ENCODE measurements at places on chromosomes 5 and 9.

DNA sequence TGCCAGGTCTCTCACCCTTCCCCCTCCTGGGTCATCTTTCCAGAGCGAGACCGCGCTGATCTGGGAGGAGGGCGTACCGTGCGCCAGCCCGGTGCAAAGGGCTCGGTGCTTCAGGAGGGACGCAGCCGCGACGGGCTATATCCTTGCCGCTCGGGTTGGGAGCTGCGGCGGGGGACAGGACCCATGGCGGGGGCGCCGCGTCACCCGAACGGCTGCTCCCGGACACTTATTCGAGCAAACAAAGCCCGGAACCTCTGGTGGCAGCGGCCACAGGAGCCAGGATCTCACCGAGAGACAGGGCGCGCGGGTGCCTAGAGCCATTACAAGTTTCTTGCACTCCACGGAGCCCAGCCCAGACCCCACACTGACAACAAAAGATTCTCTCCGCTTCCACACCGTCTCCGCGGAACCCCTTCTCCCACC lies 1.3 kb downstream of the SEMA6A start:
- no peak for DNase-seq

DNA sequence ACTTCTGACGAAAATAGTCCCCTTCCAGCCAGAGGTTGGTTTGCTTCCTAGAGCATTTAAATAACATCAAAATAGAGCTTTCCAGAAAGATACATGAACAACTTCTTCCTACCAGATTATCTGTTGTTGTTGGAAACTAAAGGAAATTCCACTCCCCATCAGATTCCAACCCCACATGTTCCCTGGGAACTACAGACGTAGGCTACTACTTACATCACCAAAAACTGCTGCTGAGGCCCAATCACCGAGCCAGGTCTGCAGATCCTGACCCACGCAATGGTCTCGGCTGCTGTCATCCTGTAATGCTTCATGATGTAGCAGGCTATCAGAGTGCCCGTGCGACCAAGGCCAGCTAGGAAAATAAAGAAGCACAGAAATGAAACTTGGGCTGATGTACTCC lies 73.4 kb downstream of the HABP4 start:
- DNase-seq = no peak

GRCh38 chr5:180602481-180603075 lies 11.3 kb upstream of the SCGB3A1 start:
- DNase-seq = no peak

GRCh38 chr5:107876906-107877305 lies 206.2 kb upstream of the EFNA5 start:
- DNase-seq = no peak

- DNase-seq = no peak
These were observed 68.0 kb upstream of the CTSL start for GRCh38 chr9:87657893-87658292.

GRCh38 chr5:113379936-113380806 lies 54.6 kb downstream of the TSSK1B start:
- no peak for DNase-seq

- no peak for DNase-seq
These were observed 76.8 kb downstream of the ZDHHC21 start for GRCh38 chr9:14616188-14616982.

DNA sequence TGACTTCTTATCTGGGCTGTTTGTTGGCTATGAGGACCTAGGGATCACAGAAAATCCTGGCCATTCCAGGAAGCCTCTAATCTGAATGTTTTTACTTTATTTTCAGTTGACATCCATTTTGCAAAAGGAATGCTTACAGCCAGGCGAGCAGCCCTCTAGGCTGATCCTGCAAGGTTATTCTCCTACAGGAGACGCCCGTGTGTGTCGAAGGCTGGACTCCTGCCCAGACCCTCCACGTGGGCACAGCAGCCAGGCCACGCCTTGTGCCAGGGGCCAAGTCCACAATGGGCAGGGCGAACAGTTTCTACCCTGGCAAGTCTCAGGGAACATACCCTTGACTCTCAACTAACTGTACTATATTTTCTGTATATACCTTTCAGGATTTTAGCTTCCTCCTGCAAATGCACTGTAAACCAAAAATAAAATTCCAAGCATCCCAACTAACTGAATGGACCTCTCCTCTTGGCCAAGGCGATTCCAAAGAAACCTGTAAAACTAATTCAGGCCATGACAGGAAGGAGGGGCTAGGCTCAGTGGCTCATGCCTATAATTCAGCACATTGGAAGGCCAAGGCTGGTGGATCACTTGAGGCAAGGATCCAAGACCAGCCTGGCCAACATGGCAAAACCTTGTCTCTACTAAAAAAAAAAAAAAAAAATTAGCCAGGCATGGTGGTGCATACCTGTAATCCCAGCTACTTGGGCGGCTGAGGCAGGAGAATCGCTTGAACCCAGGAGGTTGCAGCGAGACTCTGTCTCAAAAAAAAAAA lies 5.7 kb downstream of the CMBL start:
- no peak for DNase-seq

DNA sequence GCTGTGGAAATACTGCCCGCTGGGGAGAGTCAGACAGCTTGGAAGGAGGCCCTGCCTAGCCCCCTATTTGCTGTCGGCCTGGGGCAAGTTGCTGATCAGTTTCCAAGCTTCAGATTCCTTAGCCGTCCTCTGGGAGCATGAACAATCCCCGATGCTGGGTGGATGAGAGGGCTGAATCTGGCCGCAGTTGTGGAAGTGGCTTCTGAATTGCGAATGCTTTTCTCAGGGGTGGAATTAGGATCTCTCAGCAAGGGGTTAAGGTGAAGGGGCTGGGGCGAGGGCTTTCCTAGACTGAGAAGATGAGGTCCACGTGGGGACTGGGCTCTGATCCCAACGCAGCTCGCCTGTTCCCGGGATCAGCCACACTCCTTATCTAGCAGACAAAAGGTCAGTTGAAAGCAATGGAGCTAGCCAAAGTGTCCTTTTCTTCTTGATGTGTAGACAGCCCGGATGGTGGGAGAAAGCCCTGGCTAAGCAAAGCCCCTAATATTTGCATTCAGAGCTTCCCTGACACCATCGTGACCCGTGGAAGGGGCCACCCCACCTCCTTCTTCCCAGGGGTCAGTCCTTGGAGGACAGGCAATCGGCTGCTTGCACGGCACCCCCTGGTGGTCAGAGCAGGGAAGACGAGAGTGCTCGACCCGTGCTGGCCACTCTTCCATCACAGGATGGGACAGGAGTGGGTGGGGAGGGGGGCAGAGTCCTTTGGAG lies 54.9 kb downstream of the COL15A1 start:
- DNase-seq = peak; percentile 51

DNA sequence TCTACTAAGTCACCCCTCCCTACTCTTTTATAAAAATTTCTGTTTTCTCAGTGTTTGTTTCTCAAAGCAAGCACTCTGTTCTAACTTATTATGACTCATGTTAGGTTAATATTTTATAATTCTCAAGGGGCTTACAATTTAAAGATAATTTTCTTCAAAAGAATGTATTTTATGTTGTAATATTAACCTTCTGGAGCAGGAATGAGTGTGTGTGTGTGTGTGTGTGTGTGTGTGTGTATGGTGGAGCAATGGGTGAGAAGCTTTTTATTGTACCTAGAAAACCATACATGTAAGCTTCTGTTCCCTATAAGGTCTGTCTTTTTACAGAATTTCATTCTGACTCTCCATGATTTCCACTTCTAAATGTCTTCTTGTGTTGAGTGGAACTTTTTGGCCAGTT lies 63.0 kb downstream of the PBX3 start:
- DNase-seq = no peak

DNA sequence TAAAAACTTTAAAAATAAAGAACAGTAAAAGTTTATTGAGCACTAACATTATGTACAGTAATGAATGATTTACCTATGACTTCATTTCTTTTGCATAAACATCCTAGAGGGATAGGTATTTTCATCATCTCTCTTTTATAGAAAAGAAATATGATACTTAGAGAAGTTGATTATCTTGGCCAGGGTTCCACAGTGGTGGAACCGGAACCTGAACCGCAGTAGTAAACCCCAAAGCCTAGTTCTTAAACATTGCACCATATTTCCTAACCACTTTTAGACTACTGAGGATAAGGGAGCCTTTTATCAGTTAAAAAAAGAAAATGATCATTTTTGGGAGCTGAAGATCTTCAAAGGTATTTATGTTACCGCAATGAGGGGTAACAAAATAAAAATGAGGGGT lies 205.7 kb upstream of the SGCD start:
- DNase-seq = no peak

GRCh38 chr9:113523421-113524141 lies 60.1 kb downstream of the RGS3 start:
- peak; percentile 50 for DNase-seq

DNA sequence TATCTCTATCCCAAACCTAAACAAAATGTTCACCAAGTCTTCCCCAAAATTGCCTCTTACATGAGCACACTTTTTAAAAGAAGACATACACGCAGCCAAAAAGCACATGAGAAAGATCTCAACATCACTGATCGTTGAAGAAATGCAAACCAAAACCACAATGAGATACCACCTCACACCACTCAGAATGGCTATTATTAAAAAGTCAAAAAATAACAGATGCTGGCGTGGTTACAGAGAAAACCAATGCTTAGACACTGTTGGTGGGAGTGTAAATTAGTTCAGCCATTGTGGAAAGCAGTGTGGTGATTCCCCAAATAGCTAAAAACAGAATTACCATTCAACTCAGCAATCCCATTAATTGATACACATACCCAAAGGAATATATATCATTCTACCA lies 83.8 kb downstream of the SEMA5A start:
- no peak for DNase-seq

GRCh38 chr5:1118738-1119137 lies 6.9 kb upstream of the SLC12A7 start:
- no peak for DNase-seq

DNA sequence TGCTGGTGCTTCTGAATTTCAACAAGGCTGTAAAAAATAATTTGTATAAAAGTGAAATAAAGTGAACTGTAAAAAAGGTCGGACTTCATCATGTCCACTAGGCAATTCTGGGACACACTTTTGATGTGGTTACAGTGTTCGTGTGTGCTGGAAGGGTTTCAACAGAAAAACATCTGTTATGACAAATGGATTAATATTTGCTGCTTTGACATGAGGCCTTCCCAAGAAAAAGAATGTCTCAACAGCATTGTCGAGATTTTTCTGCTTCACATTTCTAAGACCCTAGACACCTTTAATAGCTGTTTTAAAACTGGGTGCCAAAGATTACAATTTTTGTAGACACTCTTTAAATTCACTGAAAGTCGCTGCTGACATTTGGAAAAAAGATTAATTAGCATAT lies 216.6 kb downstream of the SLC12A2 start:
- no peak for DNase-seq

- no peak for DNase-seq
These were observed 9.4 kb upstream of the MAMDC2 start for GRCh38 chr9:70034271-70034711.

- DNase-seq = no peak
These were observed 31.7 kb upstream of the NR3C1 start for GRCh38 chr5:143435210-143435657.

DNA sequence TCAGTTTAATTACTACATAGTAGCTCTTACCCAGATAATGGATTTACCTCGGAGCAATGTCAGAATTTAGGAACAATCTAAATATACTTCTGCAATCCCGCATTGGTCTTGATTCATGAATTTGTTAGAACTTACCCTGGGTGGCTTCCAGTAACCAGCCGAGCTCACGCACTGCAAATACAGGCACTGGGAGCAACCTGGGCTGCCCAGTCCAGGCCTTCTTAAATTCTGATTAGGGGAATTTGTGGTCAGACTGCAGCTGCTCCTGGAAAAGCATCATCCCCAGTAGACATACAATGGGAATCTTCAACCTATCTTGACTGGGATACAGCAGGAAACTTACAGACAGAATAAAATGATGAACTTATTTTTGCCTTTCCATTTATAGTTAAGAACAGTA lies 270.3 kb downstream of the SPOCK1 start:
- no peak for DNase-seq

- DNase-seq = no peak
These were observed 828 bp downstream of the NPR2 start for GRCh38 chr9:35792024-35792813.

DNA sequence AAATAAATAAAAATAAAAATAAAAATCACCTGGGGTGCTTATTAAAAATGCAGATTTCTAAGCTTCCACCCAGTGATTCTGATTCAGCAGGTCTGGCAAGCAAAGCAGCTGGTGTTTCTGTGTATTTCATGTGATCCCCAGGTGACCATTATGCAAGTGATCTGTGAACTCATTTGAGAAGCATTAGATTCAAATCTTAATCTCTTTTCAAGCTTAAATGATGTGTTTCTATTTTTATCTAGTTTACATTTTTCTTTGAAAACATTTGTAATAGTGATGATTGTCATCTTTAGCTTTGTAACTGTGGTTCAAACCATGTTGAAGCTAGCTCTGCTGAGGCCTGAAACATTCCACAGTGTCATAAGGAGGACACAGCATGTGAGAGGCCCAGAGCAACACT lies 804.8 kb upstream of the ZNF608 start:
- no peak for DNase-seq

DNA sequence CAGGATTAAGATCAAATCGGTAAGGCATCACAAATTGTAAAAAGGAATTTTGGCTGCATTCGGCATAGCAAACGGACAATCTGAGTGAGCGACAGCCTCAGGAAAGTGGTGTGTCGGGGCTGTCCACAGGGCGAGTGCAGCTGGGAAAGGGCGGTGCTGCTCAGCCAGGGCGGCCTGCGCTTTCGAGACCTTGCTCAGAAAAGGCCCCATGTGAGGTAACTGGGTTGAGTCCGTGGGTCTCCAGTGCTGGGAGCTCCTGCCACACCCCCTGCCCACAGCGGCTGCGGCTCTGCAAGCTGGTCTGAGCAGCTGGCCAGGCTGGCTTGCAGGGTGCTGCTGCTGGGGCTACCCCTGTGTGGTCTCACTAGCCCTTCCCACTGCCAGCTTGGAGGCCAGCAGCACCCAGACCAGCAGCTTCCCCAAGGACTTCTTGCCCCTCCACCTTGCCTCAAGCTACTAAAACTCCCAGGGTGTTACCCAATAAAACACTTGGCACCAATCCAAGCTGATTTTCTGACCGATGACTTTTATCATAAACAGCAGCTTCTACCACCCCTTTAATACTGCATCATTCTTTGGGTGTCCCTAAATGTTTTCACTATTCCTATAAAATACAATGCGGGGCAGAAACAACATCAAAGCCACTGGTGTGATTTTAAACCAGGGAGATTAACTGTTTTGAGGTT lies 6.2 kb downstream of the SURF2 start:
- DNase-seq = no peak

DNA sequence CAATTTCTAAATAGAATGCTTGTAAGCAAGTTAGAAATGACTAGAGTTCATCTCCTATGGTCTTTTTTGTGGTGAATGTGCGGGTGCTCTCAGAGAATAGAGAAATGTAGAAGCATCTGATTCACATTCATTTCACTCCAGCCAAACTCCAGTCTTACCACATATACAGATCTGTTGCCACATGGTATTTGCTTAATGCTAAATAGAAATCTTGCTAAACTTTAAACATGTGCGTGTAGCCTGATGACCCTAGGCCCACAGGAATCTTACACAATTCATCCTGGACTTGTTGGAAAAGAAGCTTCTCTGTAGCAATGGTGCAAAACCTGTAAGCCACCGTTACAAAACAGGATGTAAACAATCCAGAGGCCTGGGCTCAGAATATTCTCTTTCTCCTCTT lies 135.2 kb downstream of the PCSK1 start:
- no peak for DNase-seq
